Cerebellum (tissue), 4 donors: ENCODE measurements at places on chromosomes 13 and 19. TPM values are rescaled to one million over a fixed set of nuclear protein-coding genes. Genes with fewer than 3 reads are reported as not detected.
A peak's percentile ranks its signal among the peaks of the same experiment; 100 is the strongest.

DNA sequence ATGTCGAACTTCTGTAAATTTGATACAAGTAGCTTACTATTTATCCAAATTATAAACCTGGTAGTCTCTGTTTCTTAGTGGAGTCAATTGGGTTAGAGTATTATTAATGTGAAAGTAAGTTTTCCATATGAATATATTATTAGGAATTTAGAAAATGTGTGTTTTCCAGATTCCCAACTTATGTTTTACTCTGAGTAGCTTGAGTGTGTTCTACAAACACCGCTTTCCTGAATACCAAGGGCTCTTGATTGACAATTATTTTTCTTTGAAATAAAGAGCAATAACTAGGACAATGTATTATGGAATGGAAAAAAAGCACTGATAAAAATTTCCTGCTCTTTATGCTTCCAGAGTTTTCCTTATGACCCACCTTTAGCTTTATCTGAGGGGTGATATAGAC is 233.6 kb downstream of the POSTN start:
- no peak for DNase-seq

GRCh38 chr13:99829593-99830239 is 141.9 kb downstream of the ZIC5 start:
- DNase-seq = no peak

GRCh38 chr19:47601180-47601904 is 7.6 kb upstream of the BICRA start:
- DNase-seq = no peak

- DNase-seq = no peak
Observed at GRCh38 chr19:17883627-17884410, 12.1 kb downstream of the SLC5A5 start.

GRCh38 chr13:112065867-112066623 is 904 bp upstream of the SOX1 start:
- DNase-seq = no peak

GRCh38 chr13:96646101-96646500 is 348.2 kb downstream of the OXGR1 start:
- no peak for DNase-seq

DNA sequence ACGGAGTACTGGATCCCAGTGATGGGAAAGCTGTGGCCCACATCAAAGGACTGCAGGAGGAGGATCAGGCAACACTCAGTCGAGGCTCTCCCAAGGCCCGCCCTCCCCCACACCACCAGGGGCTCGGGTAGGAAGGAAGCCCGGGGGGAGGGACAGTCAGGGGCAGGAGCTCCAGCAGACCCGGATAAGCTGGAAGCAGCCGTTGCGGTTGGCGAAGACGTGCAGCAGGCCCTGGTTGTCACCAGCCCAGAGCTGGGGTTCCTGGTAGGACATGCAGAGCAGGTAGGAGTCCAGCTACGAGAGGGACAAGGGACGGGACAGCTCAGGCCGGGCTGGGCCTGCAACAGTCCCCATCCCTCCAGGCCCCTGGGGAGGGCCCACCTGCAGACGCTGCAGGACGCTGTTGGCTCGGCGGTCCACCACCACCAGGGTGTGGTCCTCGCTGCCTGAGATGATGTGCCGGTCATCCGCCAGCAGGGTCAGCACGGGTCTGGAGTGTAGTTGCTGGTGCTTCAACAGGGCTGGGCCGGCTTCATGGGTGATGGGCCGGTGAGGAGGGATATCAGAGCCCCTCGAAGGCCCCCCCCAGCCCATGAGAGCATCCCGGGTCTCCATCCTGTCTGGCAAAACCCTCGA is 1.9 kb downstream of the GNG14 start:
- DNase-seq = no peak

GRCh38 chr13:54845351-54845965 is 1816.8 kb downstream of the OLFM4 start:
- peak; percentile 41 for DNase-seq

GRCh38 chr13:77511552-77511951 is 24.0 kb upstream of the SCEL start:
- no peak for DNase-seq

DNA sequence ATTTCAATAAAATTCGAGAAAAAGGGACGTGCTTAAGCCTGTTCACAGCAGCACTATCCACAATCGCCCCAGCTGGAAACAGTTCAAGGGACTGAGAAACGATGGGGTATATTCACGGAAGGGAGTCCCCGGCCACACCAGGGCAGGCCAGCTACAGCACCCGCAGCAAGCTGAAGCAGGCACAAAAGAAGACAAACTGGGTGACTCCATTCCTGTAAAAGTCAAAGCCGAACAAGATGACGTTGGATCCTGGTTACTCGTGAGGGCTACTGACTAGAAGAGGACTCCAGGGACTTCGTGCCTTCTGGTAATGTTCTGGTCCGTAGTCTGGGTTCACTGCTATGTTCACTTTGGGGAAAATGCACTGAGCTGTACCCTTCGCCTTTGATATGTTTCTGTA is 57.6 kb downstream of the COL4A1 start:
- no peak for DNase-seq

GRCh38 chr19:4313847-4314490 is 9.6 kb downstream of the FSD1 start:
- DNase-seq = no peak

- no peak for DNase-seq
Observed at GRCh38 chr13:20567881-20568528, 1.0 kb downstream of the IFT88 start.

- DNase-seq = peak; percentile 17
Observed at GRCh38 chr13:24270639-24271141, 38.7 kb upstream of the C1QTNF9 start.

DNA sequence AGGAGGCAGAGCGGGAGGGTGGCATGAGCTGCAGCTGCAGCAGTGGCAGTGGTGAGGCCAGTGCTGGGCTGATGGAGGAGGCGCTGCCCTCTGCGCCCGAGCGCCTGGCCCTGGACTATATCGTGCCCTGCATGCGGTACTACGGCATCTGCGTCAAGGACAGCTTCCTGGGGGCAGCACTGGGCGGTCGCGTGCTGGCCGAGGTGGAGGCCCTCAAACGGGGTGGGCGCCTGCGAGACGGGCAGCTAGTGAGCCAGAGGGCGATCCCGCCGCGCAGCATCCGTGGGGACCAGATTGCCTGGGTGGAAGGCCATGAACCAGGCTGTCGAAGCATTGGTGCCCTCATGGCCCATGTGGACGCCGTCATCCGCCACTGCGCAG is 2.0 kb downstream of the EGLN2 start:
- no peak for DNase-seq

DNA sequence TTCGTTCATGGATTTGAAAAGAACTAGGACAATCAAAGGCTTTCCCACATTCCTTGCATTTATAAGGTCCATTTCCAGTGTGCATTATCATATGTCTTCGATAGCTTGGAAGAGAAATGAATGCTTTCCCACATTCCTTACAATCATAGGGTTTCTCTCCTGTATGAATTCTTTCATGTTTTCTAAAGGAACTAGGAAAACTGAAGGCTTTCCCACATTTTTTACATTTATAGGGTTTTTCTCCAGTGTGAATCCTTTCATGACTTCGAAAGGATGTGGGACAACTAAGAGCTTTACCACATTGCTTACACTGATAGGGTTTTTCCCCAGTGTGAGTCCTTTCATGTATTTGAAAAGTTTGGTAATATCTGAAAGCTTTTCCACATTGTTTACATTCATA is 19.8 kb downstream of the ZNF709 start:
- no peak for DNase-seq

- peak; percentile 66 for DNase-seq
Observed at GRCh38 chr19:14472202-14472938, 2.8 kb downstream of the PTGER1 start.

- DNase-seq = no peak
Observed at GRCh38 chr13:31968473-31968872, 63.1 kb upstream of the FRY start.

DNA sequence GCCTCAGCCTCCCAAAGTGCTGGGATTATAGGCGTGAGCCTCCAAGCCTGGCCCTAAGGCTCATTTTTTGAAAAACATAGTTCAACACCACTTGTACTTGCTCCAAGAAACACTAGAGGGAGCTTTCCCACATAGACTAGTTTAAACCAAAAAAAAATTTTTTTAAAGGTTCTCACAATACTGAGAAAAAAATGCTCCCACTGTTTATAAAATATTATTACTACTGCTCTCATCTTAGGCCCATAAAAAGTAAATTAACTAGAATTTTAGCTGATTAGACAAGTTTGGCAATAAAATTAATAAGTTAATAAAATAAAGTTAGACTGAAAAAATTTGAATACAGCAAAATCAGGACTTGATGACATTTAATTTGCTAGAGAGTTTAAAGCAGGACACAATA is 109.5 kb downstream of the TBC1D4 start:
- DNase-seq = peak; percentile 49

- no peak for DNase-seq
Observed at GRCh38 chr13:100211016-100211710, 122.3 kb downstream of the PCCA start.

GRCh38 chr19:12163826-12164225 is 930 bp downstream of the ZNF136 start:
- DNase-seq = no peak

RFPL4A gene
- not detected for total RNA-seq

ZNF180 gene
- 15.5 TPM for total RNA-seq

CYP2A7 gene
- not detected for total RNA-seq

SHC2 gene
- total RNA-seq = 7.3 TPM

STOML3 gene
- 0.36 TPM for total RNA-seq

TMEM238 gene
- total RNA-seq = 0.27 TPM
